ENCODE measurements at places on chromosomes 6 and 20.

DNA sequence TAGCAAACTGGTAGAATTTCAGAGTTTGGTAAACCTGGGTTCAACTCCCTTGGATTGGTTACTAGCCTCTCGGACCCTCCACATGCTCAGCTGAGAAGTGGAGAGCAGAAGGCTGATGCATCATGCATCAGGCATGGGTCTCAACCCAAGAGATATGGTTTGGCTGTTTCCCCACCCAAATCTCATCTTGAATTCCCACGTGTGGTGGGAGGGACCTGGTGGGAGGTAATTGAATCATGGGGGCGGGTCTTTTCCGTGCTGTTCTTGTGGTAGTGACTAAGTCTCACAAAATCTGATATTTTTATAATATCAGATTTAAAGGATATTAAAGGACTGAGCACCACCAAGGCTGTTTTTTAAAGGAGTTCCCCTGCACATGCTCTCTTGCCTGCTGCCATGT lies 75.1 kb downstream of the PPP1R3G start:
- no peak for DNase-seq

- DNase-seq: no peak
Measured at GRCh38 chr6:29227235-29227634, 56.5 kb downstream of the OR2J2 start.

- DNase-seq: no peak
Measured at GRCh38 chr20:62487561-62488354, 12.0 kb upstream of the GATA5 start.

- no peak for DNase-seq
Measured at GRCh38 chr6:145067430-145067829, 667.9 kb downstream of the EPM2A start.

DNA sequence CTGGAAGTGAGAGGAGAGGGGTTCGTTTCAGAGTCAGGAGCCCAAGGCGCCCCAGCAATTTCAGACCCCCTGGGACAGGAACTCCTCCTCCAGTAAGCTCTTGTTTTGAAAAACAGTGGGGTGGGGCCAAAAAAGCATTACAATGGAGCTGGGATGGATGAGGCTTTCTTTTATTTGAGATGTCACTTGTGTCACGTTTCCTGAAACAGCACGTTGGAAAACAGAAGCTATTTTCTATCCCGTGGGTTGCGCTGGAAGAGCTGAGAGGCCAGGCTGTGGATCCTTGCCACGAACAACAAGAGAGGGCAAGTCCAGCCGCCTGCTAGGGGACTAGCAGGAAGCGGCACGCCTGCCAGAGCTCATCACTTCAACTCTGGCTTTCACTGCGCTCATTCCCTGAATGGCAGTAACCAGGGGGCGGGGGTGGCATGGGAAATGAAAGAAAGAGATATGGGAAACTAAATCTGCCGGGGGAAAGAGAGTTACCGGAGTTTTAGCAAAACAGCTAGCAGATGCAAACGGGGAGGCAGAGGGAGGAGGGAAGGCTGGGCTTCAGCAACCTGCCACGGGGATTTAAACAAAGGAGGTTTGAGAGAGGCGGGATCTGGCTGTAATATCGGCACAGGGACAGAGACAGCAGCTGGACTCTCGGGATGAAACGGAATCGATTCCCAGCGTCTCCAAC lies 34.6 kb downstream of the GCNT2 start:
- no peak for DNase-seq
